Foreskin keratinocyte (primary cell): ENCODE measurements at places on chromosomes 5 and 9.

GRCh38 chr5:81842795-81843398 is 92.0 kb upstream of the SSBP2 start:
- DNase-seq, result peak; percentile 84

GRCh38 chr9:98312365-98312764 is 56.9 kb upstream of the TBC1D2 start:
- no peak for DNase-seq

DNA sequence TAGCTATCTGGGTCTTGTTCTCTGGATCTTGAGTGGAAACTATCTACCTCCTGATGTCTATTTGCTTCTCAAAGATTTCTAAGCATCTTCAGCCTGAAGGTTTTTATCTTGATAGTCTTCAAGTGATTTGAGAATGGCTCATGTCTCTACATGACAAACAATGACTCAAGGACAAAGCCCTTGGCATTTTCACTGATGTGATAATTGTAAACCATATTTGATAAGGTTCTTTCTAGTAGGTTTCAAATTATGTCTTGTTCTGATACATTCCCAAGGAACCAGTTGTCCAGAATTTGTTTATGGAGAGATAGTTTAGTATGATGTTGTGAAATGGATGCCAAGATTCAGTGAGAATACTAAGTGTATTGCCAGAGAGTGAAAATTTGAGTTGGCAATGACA is 1079.3 kb upstream of the CDH9 start:
- peak; percentile 35 for DNase-seq

- no peak for DNase-seq
These were observed 664.3 kb upstream of the EDIL3 start for GRCh38 chr5:85049020-85049419.

DNA sequence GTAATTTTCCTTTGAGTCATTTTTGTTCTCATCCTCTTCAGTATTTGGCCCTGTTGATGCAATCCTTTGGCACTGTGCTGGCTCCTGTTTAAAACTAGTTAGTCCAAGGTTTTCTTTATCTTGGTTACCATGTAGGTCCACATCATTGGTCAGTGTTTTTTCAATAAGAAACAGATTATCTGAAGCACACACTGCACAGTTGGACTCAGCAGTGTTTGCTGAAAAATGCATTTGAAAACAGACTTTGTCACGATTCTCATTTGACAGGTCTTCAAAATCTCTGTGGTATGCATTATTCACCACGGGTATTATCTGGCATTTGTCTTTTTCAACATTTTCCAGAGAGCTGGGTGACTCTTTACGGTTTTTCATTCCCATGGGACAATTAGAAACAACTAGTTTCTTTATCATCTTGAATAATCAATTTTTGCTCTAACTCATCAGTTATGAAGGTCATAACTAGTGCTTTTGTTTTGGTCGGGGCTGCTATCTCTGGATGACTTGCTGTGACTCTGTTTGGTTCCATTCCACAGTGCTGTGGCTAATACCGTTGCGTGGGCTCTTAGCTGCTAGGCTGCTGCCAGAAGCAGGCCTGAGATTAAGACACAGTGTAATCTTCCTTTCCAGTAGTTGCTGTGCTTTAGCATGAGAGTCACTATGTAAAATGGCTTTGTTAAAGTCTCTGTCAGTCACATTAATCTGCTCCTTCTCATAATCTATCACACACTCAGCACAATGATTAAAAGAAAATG is 36.2 kb downstream of the NUDT12 start:
- no peak for DNase-seq

- DNase-seq, result no peak
These were observed 231.6 kb downstream of the ELAVL2 start for GRCh38 chr9:23594421-23594820.

- DNase-seq, result no peak
These were observed 58.0 kb downstream of the FXN start for GRCh38 chr9:69093471-69094103.
